Stimulated activated CD8-positive, alpha-beta memory T cell treated with anti-CD3 and anti-CD28 coated beads, Interleukin-7, amount 100 ng/mL, for 1 hour (primary cell): ENCODE measurements at places on chromosomes 5 and 9.

DNA sequence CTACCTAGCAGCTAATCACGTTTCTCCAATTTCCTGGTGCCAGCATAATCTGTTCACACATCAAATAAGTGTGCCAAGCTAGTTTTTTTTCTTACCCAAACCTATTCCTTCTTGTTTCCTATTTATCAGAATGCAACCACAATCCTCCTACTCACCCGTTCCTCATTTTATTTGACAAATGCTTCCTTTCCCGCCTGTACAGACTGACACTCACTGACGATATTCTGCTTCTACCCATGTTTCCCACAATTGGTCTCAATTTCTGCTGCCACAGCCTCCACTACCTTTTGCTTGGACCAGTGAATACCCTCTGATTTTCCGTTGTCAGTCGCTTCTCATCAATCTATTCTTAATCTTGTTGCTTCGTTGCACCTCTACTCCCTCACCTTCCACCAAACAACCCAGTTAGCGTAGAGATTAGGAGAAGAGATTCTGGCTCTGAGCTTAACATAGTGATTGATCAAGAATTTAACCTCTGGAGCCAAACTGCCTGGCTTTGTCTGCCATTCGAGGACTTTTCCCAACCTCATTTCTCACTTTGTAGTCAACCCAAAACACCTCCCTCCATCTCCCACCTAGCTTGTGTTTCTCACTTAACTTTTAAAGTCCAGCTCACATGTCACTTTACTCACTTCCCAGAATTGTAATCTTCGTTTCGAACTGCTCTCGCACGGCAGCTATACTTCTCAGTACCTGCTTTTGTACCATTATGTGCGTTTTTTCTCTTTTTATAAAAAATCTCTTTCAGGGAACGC is 729 bp upstream of the TMEM38B start:
- DNase-seq: no peak

- DNase-seq: no peak
Measured at GRCh38 chr5:26761446-26761845, 276.9 kb downstream of the CDH9 start.

- DNase-seq: no peak
Measured at GRCh38 chr5:122846051-122846550, 688 bp downstream of the SNX24 start.

DNA sequence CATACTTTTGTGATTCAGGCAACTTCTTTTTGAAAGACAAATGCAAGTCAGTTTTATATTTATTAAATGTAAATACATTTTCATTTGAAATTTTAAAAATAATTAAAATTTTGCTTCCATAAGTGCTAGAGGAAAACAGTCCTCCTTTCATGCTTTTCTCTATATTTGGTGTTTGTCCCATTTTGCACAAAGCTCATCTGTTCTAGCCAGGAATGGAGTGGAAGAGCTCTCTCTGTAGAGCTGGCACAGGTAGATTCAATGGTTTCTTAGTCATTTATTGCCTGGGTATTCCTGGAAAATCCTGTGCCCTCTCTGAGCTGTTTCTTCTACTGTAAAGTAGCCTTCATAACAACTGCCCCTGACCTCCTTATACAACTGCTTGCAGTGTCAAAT is 267.6 kb upstream of the HAPLN1 start:
- DNase-seq: no peak

DNA sequence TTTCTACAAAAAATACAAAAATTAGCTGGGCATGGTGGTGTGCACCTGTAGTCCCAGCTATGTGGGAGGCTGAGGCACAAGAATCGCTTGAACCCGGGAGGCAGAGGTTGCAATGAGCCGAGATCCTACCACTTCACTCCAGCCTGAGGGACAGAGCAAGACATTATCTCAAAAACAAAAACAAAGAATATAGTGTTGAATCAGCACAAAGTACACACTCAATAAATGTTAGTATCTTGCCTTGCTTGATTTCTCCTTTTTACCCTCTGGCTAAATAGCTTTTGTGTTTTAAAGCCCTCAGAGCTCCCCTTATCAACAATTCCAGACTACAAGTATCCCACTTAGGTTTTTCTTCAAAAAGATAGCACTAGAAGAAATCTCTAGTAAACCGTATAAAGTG is 37.5 kb upstream of the CCNG1 start:
- no peak for DNase-seq

GRCh38 chr5:178186427-178186826 is 744 bp downstream of the GMCL2 start:
- no peak for DNase-seq

GRCh38 chr9:107175041-107175440 is 108.0 kb upstream of the RAD23B start:
- DNase-seq: no peak

GRCh38 chr9:89978185-89978584 is 373.4 kb downstream of the GADD45G start:
- no peak for DNase-seq

GRCh38 chr9:91814753-91815152 is 135.3 kb downstream of the ROR2 start:
- no peak for DNase-seq

DNA sequence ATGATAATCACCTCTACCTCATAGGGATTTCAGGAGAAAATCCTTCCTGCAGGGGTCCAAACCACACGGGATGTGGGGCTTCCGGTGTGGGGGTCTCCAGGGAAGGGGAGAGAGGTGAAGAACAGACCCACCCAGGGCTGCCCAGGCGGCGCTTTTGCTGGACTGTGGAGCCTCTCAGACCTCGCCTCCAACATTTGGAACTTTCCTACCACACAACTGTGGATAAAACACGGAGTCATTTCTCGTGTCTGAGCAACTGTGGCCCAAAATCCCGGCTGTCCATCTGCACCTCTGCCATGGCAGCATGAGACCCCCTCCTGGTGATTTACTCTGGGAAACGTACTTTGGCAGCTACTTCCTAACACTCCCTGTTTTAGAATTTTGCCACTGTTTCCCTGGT is 307.8 kb upstream of the IRX4 start:
- no peak for DNase-seq
